Stimulated activated CD4-positive, alpha-beta T cell treated with anti-CD3 and anti-CD28 coated beads, Interleukin-1b, Interleukin-23, amount 100 ng/mL, for 1 hour (primary cell): ENCODE measurements at places on chromosomes 5 and 9.

DNA sequence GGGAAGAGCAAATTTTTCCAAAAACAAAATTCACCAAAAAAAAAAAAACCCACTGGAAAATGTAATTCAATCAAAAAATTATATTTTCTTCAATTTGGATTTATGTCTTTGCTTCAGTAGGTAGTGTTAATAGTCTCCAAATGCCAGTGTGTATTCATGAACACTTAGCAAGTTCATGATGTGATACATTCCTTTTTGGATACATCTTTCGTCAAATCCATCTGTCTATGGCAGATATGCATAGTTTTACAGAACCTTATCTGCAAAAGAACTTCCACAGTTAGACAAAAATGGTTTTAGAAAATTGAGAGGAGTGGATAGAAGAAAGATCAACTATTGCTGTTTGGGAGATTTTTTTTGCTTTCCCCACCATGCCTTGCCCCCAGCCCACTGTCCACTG, 214.6 kb downstream of the DEPDC1B start:
- DNase-seq, result no peak

GRCh38 chr5:67031692-67032091, 164.9 kb downstream of the CD180 start:
- DNase-seq, result no peak

GRCh38 chr9:106830527-106831150, 32.3 kb upstream of the ZNF462 start:
- no peak for DNase-seq

GRCh38 chr9:125745018-125745417, 2.2 kb upstream of the PBX3 start:
- no peak for DNase-seq

- no peak for DNase-seq
These were observed 312.3 kb downstream of the ENC1 start for GRCh38 chr5:74328221-74328630.

- DNase-seq, result no peak
These were observed 890.4 kb downstream of the EFNA5 start for GRCh38 chr5:106780355-106780754.

DNA sequence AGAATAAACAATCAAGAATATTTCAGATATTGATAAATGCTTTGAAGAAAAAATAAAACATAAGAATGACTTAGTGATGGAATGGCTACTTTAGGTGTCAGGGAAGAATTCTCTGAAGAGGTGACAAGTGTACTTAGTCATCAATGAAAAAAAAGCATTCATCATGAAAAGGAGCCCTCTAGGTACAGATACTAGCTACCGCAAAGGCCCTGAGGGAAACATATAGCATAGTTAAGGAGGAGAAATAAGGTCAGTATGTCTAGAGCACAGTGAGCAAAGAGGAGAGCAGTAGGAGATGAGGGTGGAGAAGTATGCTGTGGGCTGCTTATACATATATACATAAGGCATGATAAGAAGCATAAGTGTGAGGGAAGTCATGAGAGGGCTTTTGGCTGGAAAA, 41.8 kb downstream of the CSF2 start:
- DNase-seq, result no peak

GRCh38 chr5:57194653-57195052, 20.8 kb downstream of the GPBP1 start:
- no peak for DNase-seq

- DNase-seq, result no peak
These were observed 99.8 kb downstream of the RALGPS1 start for GRCh38 chr9:127014216-127014909.

- DNase-seq, result no peak
These were observed 103.3 kb downstream of the ARHGEF28 start for GRCh38 chr5:73729329-73729728.

DNA sequence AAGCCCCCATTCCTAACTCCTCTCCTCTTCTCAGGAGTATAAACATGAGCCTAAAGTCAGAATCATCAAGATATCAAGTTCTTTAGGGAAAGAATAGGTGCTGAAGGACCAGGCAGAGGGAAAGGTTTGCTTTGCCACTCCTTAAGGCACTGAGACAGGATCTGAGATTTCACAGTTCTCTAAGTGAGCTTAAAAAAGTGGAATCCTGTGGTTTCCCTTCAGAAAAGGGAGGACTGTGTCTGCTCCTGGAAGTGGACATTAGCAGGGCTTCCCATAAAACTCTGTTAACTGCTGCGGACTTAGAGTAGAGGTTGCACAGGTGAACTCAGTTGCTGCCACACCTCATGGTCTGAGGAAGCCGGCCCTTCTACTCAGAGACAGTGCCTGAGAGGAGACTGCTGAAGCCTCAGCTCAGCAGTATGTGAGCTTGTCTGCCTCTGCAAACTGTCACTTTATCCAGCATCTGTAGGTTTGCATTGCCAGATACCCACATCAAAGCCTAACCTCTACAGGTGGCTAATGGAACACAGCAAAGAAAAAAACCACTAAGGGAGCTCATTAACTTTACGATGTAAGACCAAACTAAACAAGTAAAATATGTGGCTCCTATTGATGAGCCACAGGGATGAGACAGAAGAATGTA, 42.9 kb downstream of the RIC1 start:
- DNase-seq, result no peak

GRCh38 chr5:33531824-33532223, 91.1 kb downstream of the TARS1 start:
- no peak for DNase-seq

DNA sequence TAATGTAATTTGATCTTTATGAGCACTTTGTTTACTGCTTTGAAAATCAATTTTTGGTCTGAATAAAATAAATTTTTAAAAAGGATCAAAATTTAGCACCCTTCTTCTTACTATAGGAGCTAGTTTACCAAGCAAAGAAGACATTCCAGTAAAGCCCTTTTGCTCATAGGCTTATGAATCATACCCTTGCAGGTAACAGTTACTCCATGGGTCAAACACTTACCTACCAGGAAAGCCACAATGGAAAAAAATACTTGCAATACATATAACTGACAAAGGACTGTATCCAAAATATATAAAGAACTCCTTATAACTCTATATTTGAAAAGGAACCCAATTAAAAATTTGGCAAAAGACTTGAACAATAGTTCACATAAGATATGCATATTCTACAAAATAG, 66.6 kb downstream of the SHOC1 start:
- no peak for DNase-seq

DNA sequence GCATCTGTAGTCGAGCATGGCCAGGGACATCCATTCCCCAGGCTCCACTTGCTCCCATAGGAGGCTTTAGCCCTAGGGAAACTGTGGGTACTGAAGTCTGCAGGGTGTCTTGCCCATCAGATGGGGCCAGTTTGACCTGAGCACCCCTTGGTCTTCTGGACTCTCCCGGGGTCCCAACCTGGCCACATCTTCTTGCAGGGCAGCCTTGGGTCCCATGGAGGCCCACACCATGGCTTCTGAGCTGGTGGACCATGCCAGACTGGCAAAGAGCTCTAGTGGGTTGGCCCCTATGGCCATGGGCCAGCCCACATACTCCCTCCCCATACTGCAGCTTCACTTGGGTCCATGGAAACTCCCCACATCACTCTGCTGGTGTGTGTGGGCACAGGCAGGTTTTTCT, 154.4 kb upstream of the PRLR start:
- DNase-seq, result no peak

DNA sequence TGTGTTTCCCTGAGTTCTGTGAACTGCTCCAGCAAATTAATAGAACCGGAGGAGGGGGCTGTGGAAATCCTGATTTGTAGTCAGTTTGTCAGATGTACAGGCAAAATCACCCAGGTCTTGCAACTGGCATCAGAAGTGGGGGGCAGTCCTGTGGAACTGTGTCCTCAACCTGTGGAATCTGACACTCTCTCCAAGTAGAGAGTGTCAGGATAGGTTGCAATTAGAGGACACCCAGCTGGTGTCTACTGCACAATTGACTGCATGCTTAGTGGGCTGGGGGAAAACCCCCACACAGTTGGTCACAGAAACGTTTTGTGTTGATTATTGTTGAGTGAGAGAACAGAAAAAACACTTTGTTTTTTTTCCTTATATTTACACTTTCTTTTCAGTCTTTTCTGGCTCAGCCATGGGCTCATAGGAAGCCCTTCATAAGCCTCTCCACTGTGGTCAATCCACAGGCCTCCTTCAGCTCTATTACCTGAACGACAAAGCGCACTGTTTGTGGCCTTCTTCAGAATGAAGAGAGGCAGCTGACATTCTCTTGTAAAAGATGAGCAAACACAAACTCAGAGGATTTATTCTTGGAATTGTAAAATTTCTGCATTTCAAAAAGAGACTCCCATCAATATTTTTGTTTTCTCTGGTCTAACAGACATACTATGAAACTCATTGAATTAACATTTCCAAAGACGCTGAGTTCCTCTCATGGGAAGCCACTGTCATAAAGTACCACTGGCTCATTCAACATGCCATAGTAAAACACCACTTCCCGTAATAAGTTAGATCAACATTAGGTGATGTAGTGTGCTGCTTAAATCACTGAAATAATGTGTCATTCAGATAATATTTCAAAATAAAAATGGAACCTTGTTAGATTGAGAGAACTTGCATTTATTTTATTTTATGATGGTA, 348.9 kb upstream of the RFX3 start:
- no peak for DNase-seq

DNA sequence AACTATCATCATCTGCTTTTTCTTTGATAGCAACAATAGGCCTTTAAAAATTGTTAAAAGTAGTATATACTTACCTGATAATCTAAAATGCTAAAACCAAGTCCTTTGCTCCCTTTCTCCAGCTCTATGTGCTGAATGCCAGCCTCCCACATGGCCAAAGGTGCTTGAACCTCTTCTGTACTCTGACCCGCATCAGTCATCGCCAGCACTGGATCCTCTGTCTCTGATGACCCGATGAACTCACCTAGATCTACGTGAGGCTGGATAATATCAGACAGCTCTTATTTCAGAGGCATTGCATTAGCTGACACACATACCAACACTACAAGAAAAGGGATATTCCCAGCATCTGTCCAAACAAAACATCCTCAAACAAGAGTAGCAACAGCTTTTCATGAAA, 89.5 kb downstream of the MPDZ start:
- DNase-seq, result no peak

DNA sequence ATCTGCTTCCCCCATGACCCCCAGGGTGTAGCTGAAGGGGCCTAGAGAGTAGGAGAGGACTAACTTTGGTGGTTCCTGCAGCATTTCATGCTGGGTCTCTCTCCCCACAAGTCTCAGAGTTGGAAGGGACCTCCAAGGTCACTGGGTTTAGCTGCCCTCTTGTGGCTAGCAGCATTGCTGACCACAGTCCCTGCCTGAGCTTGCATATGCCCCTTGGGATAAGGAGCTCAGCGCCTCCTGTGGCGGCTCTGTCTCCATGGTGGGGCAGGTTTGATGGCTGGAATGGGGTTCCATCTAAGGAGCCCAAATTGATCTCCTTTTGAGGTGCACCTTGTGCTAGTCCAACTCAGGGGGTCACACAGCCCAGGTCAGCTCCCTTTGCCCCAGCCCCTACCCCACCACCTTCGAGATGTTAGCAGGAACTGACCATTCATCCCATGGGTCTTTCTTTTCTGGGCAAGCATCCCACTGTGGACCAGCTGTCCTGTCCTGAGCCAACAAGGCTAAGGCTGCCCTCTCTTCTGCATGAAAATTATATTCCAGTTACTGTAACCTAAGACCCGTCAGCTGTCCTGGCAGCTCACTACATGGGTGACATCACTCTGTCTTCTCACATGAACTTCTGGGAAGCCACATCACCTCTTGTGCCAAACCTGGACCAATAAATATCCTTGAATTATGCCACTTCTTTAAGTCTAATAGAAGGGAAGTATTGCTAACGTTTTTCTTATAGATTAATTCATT, 196.2 kb downstream of the HSPA4 start:
- DNase-seq, result no peak

DNA sequence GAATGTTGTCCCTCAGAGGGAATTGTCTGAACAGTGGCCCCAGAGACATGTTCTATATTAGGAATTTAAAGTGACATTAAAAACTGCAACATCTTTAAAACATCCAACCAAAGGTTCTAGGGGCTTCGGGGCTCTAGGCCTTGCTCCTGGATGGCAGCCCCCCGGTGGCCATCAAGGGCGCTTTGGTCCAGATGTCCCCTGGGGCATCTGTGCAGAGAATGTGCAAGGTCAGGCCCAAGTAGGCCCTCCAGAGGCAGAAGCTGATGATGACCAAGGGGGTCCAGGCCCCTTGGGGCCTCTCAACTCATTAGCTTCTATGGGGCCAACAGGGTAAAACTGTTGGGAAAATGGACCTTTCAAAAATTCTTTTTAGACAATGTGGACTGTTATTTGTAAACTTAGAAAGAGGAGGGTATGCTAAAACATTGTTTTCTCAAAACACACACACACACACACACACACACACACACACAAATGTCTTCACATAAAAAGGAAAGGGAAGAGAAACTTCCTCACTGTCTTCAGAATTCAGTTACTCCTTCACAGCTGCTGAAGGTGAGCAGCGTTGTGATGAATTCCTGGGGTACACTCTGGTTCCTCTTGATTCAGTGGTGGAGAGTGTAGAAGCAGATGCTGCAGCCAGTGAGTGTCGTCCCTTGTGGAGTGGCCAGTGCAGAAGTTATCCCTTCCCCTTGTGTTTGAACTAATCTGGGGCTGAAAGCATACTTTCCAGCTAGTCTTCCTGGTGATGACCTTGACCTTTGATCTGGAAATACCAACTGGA, 125.2 kb downstream of the WDR41 start:
- DNase-seq, result no peak

DNA sequence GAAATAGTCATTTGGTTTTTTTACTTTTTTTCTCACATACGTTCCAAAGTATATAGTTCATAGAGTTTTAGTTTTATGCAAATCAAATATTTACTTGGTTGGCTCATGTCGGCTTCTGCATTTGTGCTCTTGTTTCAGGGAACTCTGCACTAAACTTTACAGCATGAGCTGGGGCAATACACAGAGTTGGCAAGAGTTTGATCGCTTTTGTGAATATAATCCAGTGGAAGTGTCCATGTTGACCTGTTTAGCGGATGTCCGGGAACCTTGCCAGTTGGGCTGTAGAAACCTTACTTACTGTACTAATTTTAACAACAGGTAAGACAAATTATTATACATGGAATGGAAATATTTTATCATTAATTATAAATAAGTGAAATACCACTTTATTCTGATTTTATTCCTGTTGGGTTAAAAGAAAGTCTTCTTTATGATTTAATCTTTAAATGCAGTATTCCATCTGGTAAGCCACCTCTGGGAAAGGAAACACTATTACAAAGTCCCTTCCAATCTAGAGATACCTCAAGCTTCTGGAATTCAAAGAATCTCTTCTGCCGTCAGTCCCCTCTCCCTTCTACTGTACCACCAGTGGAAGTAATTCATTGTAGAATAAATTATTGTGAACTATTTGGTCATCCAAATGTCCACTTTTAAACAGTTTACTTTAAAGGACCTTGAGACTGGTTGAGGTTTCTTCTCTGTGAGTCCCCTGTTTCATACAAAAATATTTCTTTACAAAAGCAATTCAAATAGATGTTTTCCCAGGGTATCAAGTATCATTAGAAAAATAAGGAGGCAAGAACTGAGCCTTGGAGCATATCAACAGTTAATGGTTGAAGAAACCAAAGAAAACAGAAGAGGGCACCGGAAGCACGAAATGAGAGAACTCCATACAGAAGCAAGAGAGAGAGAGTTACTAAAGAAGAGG, 45.2 kb upstream of the GLIPR2 start:
- no peak for DNase-seq
